ENCODE measurements at places on chromosomes 12 and 14.

- no peak for DNase-seq
Observed at GRCh38 chr12:13595536-13596443, 385.6 kb downstream of the GRIN2B start.

GRCh38 chr12:3355378-3355900 is 135.6 kb upstream of the PRMT8 start:
- no peak for DNase-seq

GRCh38 chr12:80565271-80565670 is 121.2 kb downstream of the PTPRQ start:
- DNase-seq = no peak

GRCh38 chr14:61470261-61470960 is 149.0 kb downstream of the PRKCH start:
- no peak for DNase-seq

DNA sequence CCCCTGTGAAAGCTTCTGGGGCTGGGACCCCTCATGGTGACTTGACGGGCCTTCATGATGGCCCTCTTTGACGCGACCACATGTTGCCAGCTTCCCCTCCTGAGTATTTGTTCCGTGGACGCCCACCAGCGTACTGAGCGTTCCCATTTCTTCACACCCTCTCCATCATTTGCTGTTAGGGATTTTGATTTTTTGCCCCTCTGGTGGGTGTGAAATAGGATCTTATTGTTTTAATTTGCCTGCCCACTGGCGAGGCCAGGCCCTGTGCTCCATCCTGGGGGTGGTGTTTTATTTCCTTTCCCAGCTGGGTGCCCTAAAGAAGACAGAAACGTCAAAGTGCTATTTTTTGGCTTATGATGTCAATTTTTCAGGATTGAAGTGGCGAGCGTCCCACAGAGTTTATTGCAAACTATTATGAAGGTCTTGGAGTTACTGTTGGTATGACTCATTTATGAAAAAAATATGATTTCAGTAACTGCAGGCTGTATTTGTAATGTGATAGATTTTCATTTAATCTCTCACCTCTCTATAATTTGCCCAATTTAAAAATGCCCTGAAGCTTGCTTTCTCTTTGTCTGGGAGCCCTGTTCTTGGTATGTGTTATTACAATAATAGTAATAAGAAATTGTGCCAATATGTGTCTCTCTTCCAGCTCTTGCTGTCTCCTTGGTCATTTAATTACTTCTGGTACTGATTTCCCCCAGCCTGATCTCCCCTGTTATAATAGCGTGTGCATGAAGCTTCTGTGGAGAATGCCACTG is 99.6 kb downstream of the SLC25A47 start:
- DNase-seq = no peak

DNA sequence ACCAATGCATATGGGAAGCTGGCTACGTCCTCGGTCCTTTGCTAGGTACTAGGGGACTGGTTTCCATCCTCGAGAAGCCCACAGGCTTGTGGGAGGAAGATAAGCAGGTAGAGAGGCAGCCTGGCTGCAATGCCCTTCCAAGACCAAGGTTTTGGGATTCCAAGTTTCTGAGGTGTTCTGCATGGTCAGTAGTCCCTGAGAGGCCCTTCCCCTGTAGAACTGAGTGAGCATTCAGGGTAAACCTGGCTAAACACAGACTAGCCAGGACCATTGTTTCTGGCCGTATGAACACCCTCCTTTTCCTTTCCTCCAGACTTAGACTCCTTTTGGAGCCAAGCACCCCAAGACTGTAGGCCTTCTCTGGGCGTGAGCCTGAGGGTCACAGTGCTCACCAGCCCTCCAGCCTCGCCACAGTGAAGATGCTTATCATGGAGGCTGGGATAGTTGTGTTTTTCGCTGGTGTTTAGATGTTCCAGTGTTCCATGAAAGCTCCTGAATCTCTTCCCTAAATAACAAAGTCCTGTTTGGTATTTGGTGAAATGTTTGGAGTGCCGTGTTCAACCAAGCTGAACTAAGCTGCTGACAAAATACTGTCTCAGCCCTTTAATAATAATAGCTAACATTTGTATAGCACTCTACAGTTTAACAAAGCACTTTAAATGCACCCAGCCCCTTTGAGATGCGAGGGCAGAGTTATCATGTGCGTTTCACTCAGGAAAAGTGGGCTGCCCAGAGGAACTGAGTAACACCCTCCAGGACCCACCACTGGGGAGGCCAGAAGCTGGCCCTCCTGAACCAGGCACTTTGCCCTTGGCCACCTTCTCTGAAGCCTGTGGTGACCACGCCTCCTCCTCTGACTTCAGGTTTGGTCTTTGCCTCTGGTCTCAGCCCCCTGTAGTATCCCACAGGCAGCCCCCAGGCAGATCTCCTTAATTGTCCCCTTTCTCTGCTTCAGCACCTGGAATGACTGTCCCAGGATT is 284.5 kb downstream of the CACNA1C start:
- no peak for DNase-seq

- DNase-seq = no peak
Observed at GRCh38 chr12:104482748-104483147, 26.0 kb downstream of the CHST11 start.

DNA sequence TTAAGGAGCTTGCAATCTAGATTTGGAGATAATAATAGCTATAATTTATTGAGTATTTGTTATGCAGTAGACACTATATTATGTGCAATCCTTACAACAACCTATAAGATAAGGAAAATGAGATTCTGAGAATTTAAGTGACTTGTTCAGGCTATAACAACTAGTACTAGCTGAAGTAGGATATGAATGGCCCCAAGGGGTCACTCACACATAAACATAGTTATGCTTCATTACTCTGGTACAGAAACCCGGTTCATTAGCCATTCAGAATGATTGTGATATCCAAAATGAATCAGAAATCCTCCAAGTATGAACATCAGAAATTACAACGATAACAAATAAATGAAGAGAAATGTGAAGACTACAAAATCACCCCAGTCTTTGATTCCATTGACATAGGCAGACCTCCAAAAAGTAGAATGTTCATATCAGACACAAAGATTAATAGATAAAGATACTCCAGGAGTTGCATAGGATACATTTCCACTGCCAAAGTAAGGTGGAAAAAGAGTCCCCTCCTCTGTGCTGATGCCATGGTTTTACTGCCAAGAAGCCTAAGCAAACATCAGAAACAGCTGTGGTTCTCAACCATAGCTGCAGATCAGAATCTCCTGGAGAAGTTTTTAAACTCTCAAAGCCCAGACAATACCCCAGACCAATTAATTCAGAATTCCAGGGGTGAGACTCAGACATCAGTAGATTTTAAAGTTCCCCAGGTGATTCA is 8.6 kb upstream of the NID2 start:
- DNase-seq = no peak

DNA sequence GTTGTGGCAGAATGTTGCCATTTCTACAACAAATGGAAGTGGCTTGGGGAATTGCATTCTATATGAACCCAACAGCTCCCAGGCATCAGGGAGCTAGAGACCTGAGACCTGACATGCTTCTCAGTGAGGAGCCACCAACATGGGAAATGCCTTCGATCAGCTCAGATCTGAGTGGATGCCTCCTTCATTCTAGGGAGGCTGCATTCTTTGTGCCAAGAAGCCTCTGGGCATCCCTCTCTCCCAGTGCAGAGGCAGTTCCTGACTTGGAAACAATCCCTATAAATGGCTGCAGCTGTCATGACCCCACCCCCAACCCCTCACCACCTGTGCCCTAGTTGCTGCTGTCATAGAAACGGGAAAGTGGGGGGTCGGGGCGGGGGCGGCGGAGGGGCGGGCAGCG is 196.3 kb downstream of the PPM1H start:
- DNase-seq = no peak

DNA sequence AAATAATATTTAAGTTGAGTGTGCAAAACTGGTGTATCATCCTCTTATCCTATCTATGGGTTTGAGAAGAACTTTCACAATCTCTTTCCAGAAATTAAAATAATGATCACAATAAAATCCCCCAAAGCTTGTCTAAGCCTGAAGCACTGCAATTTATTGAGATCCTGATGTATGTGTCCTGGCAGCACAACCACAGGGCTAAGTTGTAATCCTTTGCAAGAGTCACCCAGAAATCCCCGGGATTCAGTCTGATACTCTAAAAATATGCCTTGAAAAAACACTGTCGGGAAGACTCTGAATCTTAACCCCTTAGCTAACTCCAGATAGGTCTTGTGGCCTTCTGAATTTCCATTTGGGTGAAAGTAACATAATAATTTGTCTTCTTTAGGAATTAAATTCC is 40.3 kb upstream of the STXBP6 start:
- no peak for DNase-seq

DNA sequence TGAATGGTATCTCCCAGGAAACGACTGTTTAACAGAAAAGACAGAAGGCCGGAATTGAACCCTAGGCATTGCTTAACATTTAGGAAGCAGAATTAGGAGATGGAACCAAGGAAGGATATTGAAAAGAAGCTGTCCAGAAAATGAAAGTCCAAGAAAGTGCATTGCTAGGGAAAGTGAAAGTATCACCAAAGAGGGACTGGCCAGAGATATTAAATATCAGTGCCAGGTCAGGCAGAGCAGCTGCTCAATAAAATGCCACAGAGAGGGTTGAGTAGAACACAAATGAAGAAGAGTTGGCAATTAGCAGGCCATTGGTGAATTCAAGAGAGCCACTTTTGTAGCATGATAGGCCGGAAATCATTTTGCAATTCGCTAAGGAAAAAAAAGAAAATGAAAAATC is 101.6 kb downstream of the CFAP54 start:
- no peak for DNase-seq

- no peak for DNase-seq
Observed at GRCh38 chr12:118374909-118375308, 1.4 kb upstream of the SUDS3 start.

DNA sequence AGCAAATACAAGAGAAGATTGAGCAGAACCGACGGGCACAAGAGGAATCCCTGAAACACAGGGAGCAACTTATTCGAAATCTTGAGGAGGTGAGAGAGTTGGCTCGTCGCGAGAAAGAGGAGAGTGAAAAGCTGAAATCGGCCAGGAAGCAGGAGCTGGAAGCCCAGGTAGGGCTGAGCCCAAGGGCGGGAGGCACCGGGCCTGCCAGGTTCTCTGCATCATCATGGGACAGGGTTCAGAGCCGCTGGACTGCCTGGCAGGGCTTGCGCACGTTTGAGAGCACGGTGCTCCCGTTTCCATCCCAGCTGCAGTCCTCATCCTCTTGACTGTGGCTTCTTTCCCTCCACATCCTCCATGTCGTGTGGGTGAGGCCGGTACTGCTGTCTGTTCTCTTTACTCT is 14.4 kb downstream of the TCHP start:
- DNase-seq = no peak

GRCh38 chr14:97178781-97179180 is 381.6 kb downstream of the VRK1 start:
- no peak for DNase-seq

DNA sequence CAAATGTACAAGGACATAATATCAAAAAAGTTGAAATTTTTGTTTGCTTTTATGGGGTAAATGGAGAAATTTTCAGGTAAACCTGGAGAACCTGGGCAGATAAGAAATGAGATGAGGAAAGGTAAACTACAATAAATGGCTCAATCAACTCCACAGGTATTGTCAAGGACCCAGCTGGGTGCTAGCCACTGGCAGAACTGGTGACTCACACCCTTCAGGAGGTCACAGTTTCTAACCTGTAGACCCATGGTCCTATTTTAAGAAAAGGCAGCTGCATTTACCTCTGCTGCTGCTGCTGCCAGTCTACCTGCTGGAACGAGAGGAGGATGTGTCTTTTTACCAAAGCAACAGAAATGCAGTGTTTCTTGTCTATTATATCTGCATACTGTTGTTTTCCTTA is 226.6 kb downstream of the ALG10B start:
- no peak for DNase-seq

GRCh38 chr14:77889971-77890442 is 90.1 kb downstream of the ADCK1 start:
- DNase-seq = no peak
